ENCODE measurements at places on chromosomes 11 and 22.

GRCh38 chr22:35192129-35192918 is 65.0 kb upstream of the HMGXB4 start:
- no peak for DNase-seq

DNA sequence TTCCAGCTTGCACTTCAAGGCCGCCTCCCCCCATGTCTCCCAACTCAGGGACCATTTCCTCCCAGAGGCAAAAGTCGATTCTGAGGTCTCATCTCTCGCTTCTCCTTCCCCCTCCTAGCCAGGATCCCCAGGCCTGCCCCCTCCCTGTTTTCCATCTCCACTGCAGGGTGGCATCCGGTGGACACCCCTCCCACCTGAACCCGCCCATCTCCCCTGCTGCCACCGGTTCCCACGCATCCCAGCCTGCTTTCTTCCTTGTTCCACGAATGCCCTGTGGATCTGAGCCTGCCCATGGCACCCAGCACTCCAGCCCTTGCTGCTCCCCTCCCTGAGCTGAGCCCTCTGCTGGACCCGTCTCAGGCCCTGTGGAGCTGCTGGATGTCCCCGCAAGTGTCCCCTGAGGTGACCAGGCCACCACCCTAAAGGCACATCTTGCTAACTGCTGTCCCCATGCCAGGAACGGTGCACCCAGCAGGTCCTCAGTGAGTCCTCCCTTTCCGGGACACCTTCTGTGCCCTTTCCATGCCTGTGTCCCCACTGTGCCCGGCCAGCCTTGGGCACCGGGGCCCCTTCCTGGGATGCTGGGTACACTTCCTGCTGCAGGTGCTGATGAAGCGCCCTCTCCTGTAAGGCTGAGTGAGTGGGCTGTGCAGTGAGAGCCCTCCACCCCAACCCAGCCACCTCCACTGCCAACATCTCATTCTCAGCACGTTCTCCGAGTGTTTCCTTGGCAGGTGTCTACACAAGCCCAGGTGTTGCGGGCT is 936 bp downstream of the IL17REL start:
- DNase-seq, result no peak

DNA sequence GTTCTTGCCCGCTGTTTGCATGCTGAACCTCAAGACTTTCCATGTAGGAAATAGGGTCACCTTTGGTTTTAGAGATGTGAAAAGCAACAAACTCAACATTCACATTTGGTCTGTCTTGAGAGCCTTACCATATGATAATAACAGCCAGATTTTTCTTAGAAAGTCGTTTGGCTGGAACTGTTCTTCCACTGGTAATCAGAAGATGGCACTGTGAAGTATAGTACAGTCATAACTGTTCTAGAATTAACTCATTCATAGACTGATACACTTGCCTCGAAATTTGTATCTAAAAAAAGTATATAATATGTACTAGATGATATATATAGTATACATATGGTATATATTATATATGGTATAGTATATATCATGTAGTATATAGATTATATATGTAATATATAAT is 12.3 kb downstream of the LUZP2 start:
- DNase-seq, result no peak

- peak; percentile 90 for DNase-seq
These were observed at the start of gene ALKBH3 for GRCh38 chr11:43880640-43881159. Gene ALKBH3 (plus strand): TSS chr11:43880831. CDS start chr11:43882653, 1,822 bp downstream.
